ENCODE measurements at places on chromosomes 7 and 10. TPM values are rescaled to one million over a fixed set of nuclear protein-coding genes. Genes with fewer than 3 reads are reported as not detected.

DNA sequence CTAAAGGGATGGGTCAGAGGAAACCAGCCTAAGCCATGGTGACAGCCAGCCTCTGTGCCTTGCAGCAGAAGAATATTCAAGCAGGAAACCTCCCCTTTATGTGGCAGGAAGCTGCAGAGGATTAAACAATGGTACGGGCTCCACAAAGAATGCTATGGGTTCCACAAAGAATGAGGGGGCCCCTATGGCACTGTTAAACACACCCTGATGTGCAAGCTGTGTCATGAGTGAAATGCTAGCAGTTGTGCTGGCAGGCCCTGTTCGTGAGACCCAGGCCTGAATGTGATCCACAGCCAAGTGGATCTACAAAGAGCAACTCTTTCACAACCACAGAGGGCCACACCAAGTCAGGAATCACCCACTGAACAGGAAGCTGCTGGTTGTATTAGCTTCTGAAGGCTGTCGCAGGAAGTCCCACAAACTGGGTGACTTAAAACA, 68.9 kb downstream of the MYOF start:
- DNase-seq, result no peak

GRCh38 chr7:74302745-74303221, 13.6 kb downstream of the CLIP2 start:
- DNase-seq, result no peak

The PNLIPRP1 gene
- not detected for total RNA-seq

The NODAL gene
- total RNA-seq, result not detected

The GDF10 gene
- total RNA-seq, result 0.28 TPM

The TMEM270 gene
- total RNA-seq, result not detected

The MKX gene
- not detected for total RNA-seq

DNA sequence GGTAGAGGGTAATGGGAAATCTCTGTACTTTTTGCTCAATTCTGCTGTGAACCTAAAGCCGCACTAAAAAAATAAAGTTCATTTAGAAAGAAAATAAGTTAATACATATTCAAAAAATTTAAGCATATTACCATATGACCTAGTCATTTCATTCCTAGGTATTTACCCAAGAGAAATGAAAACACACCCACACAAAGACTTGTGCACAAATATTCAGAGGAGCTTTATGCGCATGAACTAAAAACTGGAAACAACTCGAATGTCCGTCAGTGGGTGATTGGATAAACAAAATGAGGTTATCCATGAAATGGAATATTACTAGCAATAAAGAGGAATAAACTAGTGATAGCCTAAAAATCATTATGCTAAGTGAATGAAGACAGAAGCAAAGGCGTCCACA, 62.6 kb upstream of the ZNRF2 start:
- no peak for DNase-seq

GRCh38 chr7:12694817-12695216, 7.4 kb downstream of the ARL4A start:
- no peak for DNase-seq

DNA sequence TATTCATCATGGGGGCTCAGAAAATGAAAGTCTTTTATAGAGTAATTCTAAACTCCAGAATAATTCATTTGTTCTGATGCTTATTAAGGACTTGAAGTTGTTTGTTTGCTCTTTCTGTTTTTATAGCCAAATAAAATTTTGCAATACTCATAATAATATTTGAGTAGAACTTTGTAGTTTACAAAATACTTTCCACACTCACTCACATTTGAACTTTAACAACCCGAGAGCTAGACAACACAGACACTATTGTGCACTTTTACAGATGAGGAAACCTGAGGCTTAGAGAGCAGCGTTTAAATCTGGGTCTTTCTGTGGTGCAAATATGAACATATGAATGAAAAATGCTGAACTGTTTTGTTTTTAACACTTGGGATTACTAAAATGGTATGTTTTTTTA, 126.8 kb downstream of the KAT6B start:
- no peak for DNase-seq

- DNase-seq, result peak; percentile 84
Observed at GRCh38 chr10:101297901-101298486, 56.0 kb upstream of the BTRC start.

DNA sequence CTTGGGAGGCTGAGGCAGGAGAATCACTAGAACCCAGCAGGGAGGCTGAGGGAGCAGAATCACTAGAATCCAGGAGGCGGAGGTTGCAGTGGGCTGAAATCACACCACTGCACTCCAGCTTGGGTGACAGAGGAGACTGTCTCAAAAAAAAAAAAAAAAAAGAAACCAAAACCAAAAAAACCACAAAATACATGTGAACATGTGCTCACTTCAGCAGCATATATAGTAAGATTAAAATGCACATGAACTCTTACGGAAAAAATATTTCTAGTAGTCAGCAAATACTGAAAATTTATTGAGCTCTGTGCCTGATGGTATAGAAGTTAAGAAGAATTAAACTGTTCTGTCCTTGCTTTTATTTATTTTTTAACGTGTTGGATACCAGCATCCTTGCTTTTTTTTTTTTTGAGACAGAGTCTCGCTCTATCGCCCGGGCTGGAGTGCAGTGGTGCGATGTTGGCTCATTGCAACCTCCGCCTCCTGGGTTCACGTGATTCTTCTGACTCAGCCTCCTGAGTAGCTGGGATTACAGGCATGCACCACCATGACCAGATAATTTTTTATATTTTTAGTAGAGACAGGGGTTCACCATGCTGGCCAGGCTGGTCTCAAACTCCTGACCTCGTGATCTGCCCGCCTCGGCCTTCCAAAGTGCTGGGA, 9.6 kb upstream of the ZNF487 start:
- no peak for DNase-seq

- no peak for DNase-seq
Observed at GRCh38 chr7:156652886-156653568, 12.5 kb downstream of the RNF32 start.

- DNase-seq, result no peak
Observed at GRCh38 chr7:27690649-27691048, 28.0 kb upstream of the HIBADH start.

The PCLO gene
- total RNA-seq, result 2.0 TPM

The RABGEF1 gene
- total RNA-seq, result 36.5 TPM

The PIK3CG gene
- not detected for total RNA-seq
